ENCODE measurements at places on chromosomes 2 and 18.

GRCh38 chr2:218960309-218961165 lies 1.1 kb downstream of the CDK5R2 start:
- no peak for DNase-seq

GRCh38 chr2:75565472-75566462 lies 5.0 kb upstream of the EVA1A start:
- DNase-seq = no peak

DNA sequence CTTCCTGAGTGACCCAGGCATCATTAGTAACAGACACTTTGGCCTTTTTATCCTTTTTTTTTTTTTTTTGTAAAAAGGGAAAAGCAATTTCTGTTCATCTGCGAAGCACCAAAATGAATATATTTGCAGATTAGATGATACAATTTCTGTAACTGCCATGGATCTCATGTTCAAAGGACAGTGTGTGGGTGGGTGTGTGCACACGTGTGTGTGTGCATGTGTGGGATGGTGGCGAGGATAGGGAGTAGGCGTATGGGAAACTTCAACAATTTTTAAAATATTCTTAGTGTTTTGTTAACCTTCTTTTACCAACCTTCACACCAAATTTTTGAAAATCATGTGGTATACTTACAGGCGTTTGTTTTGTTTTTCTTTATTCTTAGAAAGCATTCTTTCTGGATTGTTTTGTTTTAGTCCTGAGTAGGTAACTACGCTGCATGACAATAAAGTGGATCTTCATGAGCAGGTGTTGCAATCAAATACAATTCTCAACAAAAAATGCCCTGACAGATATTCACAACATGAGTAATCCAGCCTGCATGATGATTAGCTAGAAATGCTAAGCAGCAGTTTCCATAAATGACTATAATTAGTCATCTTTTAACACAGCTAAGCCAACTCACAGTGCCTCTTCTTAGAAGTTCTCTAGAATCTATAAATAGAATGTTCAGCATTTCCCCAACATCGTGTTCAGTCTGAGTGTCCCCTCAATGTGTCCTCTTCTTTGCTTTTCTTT lies 53.5 kb upstream of the RMDN2 start:
- DNase-seq = no peak

DNA sequence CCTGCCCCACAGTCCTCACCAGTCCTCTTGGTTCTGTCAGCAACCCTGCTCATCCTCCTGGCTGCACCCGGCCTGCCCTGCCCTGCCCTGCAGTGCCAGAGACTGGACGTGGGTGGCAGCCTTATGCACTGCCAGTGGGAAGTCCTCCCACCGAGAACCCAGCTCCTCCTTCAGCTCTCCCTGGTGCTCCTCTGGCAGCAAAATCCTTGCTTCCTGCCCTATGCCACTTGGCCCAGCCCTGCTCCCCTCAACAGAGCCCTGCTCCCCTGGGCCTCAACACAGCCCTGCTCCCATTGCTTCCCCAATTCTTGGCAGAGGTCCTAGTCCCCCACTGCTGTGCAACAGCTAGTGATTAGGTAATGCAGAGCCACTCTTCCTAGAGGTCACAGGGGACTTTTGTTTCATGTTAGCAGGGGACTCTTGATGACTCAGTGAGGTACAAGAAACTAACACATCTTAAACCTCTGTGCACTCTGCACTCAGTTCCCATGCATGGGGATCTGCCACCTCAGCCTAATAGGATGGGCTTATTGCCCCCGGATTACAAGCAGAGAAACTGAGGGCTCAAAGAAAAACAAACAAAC lies 58.0 kb upstream of the EDAR start:
- DNase-seq = no peak

DNA sequence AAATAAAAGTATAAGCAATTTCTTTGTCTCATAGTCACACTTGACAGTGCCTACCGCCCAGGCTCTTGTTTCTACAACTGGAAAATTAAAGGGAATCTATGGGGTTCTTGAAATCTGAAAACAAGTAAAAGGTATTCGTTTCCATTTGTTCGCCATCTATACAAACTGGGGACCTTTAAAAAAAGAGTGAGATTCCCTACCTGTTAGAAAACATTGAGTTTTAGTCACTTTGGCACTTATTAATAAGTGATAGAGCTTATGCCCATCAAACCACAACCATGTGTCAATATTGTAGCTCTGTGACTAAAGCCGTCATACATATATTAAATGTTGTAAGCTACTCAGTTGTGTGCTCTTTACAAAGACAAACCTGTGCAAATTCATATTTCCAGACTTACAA lies 13.2 kb downstream of the FN1 start:
- no peak for DNase-seq

- DNase-seq = no peak
These were observed 4.4 kb upstream of the CAB39 start for GRCh38 chr2:230708204-230708603.

DNA sequence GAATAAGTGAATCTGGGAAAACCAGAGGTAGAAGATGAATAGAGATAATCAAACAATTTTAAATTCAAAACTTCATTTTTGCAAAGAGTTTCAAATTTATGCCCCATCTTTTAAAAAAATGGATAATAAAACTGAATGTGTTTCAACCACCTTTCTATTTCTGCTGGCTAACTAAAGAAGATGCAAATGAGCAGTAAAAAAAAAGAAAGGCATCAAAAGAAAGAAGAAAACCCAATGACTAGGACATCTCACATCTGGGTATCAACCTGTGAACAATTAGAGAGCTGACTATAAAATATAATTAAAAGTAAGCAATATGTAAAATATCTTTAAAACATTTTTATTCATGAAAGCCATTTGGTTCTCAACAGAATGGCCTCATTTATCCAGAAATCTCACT lies 2.5 kb downstream of the PGAP1 start:
- DNase-seq = no peak

- DNase-seq = no peak
These were observed 20.3 kb downstream of the PTPN2 start for GRCh38 chr18:12863687-12864216.

DNA sequence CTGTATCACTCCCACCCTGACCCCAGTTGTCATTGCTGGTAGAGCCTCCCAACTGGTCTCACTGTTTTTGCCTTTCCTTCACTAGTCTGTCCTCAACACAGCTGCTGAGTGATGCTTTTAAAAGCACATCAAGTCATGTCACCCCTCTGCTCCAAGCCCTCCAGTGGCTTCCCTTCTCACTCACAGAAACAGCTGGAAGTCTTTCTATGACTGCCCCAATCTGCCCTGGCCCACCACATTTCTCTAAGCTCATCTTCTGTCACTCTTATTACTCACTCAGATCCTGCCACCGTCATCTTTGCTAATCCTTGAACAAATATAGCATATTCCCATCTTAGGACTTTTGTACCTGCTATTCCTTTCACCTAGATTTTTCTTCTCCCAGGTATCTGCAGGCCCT lies 242.6 kb upstream of the RBBP8 start:
- DNase-seq = no peak

DNA sequence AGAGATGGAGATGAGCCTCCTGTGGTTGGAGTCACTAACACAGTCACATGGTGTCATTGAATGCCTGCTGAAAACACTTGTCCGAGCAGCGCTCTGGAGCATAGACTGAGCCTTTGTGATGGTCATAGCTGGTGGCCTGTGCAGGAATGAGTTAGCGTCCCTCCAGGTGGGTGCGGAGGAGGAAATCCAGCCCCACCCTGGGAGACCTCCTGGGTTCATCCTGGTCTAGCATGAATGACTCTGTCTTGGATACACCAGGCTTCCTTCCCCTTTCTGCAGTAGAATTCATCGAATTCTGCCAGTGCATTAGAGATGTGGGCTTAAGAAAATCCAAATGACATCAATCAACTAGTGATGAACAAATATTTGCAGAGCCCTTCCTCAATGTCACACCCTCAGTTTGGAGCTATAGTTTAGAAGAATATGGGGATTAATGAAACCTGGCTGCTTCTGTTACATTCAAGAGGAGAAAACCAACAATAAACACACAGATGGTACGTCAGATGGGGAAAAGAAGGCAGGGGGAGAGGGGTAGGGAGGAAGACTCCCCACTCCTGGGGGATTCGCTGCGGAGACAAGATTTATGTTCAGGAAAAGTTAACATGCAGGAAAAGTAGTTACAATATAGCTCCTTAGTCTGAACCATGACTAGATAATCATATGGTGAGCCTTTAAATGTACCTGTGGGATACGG lies 136.7 kb downstream of the DDX1 start:
- DNase-seq = no peak

- no peak for DNase-seq
These were observed at the start of gene MALL for GRCh38 chr2:110115291-110116032. Gene MALL, minus strand, starts transcription at chr2:110115822. Its CDS starts 30 bp downstream, at chr2:110115792.

GRCh38 chr2:12090590-12090989 lies 344.2 kb downstream of the LPIN1 start:
- DNase-seq = no peak

- DNase-seq = no peak
These were observed at the start of gene CHRND for GRCh38 chr2:232525791-232526371. Gene CHRND, plus strand, starts transcription at chr2:232526160. Its CDS starts 56 bp downstream, at chr2:232526216.

DNA sequence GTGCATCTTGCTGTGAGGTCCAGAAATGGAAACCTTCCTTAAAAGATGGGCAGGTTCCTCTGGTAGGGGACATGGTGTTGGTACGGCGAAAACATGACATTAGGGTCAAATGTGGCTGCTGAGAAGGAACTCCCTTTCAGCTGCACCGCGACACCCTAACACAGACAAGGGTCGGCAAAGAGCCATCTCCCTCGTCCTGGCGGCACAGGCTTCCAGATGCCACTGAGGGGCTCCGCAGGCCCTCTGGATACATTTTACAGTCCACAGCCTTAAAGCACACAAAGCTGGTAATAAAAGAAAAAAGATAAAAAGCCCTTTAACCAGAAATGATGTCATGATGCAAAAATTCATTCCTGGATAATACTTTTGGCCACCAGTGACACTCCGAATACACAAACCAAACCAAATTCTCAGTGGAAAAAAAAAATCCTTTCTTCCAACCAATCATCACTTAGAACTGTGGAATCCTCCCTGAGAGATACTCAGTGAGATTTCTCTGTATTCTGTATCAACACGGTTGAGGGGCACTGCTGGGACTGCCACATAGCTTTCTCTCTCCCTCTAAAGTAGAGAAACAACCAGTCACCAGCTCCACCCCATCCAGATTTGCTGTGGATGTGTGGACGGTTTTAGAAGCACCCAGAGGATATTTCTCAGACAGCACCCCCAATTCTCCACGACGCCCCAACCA lies 174.8 kb downstream of the HDAC4 start:
- DNase-seq = peak; percentile 82

GRCh38 chr2:75133621-75134570 lies 65.4 kb downstream of the TACR1 start:
- DNase-seq = no peak

DNA sequence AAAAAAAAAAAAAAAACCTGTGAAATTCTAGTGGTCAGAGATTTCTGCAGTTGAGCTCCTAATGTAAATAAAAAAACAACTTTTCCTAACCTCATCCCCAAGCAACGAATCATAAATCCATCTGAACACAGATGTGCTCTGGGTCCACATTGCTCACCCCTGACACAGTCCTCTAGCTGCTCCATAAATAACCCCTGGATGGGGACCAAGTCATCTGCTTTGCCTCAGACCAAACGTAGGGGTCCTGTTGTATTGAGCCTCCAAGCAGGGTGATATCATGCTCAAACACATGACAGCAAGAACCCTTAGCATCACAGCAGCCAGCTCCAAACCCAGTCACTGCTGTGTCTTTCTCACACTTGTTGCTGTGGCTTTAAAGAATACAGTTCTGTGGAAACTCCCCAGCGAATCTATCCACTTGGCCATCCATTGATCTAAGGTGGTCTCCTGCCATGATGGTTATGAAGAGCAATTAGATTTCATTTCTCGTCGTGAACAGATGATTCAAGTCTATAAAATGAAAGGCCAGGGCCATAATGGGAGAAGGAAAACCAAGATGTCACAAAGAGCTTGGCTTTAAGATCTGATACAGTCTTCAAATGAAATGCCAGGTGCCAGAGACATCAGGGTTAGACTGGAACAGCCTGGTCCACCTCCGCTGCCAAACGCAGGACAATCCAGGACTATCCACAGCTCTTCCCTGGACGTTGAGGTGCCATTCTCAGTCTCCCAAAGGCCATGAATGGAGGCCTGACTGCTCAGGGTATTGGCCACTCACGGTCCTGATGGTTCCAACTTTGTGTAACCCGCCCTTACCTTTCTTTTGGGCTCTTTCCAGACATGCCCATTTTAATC lies 39.0 kb downstream of the TBC1D8 start:
- no peak for DNase-seq

DNA sequence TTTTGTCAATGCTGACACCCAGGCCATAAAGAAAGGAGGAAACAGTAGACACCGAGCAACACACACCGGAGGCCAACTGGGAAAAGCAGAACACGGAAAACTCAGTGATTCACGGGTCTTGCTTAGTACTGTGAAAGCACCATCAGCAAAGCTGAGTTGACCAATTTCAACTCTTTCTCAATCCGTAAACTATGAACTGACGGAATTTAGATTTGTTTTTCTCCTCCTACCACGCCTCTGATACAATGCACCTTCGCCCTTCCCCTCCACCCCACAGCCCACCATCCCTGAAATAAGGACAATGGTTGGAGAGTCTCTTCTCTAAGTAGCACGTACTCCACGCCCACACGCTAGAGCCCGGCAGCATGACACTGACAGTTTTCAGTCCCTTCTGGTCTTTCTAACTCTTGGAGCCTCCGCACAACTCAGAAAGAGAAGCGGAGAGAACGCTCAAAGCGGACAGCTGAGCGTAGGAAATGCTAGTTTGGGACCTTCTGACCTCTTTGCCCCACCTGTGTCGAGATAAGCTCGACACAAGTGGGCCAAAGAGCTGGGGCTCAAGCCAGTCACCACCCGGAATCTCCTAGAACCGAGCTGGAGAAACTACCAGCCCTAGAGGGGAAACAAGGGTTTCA lies 669 bp downstream of the LNPK start:
- no peak for DNase-seq

GRCh38 chr2:182916417-182916816 lies 50.0 kb upstream of the FRZB start:
- no peak for DNase-seq

- no peak for DNase-seq
These were observed 427.5 kb downstream of the LPIN1 start for GRCh38 chr2:12173943-12174340.

DNA sequence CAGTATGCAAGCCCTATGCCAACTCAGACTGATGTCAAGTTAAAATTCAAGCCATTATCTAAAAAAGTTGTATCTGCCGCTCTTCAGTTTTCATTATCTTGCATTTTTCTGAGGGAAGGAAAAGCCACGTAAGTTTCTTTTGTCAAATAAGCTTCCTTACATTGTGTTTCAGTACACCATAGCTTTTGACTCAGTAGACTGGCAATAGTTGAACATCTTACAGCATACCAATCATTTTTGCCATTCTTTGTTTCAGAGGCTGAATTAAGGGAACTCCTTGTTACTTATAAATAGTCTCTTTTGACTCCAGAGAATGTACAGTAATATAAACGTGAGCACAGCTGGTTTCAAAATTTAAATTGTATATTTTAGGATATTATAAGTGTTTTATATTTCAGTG lies 120.6 kb downstream of the EHBP1 start:
- no peak for DNase-seq

GRCh38 chr2:18889565-18890332 lies 300.4 kb upstream of the NT5C1B start:
- no peak for DNase-seq

Measured in astrocyte of the cerebellum (primary cell).